ENCODE measurements at places on chromosomes 13 and 19. TPM values are rescaled to one million over a fixed set of nuclear protein-coding genes. Genes with fewer than 3 reads are reported as not detected.

Gene ZNF569
- total RNA-seq: 5.3 TPM

Gene ANKLE1
- total RNA-seq: 0.72 TPM

Gene ZNF799
- 1.5 TPM for total RNA-seq

Gene HSH2D
- total RNA-seq: 0.05 TPM

Gene ANGPTL4
- 41.1 TPM for total RNA-seq

Gene UFM1
- total RNA-seq: 31.4 TPM

Gene NLRP7
- total RNA-seq: not detected

Gene AMER2
- not detected for total RNA-seq
